ENCODE measurements at places on chromosomes 16 and 17.

DNA sequence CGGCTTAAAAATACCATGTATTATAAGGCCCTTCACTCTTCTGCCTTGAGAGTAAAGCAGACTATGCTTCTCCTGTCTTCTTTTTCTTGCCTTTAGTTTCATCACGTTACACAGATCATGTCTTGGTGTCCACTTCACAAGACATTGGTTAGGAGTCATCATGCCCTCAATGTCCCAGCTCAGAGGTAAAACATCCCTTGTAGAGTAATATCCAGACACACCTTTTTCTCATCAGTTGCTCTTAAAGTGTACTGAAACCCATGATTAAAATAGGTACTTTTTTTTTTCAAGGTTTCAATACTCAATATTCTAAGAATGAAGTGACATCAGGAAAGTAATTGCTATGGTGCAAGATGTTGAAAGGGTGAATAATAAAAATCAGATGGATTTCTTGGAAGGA is 267.8 kb downstream of the PMP22 start:
- no peak for DNase-seq

- no peak for DNase-seq
These were observed 736 bp downstream of the SPATA20 start for GRCh38 chr17:50547736-50548083.

DNA sequence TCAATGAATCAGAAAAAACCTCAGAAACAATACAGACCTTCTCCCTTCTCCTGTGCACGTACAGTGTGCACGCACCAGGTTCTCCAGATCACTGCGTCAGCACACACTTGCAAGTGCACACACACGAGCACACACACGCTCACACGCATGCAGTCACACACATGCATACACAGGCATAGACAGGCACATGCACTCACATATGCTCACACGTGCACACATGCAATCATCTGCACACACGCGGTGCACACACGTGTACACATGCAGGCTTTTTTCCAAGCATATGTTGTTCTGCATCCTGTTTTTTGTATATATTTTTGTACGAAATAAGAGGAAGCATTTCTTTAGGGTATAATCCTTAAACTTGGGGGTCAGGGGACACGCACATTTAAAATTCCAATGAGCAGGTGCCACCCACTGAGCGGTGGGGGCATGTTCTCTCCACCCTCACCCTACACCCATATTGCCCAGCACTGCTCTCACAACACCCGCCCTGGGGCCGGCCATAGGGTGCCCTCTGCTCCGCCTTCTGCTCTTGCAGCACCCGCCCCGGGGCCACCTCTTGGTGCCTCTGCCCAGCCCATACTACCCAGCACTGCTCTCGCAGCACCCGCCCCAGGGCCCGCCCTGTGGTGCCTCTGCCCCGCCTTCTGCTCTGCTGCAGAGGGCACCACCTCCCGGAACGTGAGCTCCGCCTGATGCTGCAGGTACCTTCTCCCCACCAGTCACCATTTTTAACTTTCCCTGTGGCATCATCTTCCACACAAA is 20.9 kb downstream of the KLHDC4 start:
- DNase-seq: no peak

GRCh38 chr17:13827118-13827517 is 225.4 kb upstream of the HS3ST3A1 start:
- DNase-seq: no peak

DNA sequence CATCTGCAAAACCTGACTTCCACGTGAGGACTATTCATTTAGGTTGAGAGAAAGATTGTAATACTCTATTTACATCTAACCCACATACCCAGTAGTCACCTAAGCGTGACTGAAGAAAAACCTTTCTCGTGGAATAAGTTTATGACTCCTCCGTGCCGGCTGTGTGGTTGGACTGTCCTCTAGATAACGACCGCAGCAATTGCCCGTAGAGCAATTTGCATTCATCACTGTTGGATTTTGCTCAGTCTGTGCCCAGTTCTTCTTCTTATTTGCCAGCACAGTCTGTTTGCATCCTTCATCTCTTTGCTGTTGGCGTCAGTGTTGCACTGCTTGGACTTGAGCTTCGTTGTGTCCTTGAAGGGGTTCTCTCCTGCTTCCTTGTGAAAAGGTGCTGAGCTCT is 131.3 kb downstream of the CYB561 start:
- DNase-seq: no peak

- DNase-seq: no peak
These were observed 37.6 kb downstream of the CBFA2T3 start for GRCh38 chr16:88939245-88939971.

GRCh38 chr16:5776876-5777275 is 679.3 kb upstream of the EEF2KMT start:
- no peak for DNase-seq

DNA sequence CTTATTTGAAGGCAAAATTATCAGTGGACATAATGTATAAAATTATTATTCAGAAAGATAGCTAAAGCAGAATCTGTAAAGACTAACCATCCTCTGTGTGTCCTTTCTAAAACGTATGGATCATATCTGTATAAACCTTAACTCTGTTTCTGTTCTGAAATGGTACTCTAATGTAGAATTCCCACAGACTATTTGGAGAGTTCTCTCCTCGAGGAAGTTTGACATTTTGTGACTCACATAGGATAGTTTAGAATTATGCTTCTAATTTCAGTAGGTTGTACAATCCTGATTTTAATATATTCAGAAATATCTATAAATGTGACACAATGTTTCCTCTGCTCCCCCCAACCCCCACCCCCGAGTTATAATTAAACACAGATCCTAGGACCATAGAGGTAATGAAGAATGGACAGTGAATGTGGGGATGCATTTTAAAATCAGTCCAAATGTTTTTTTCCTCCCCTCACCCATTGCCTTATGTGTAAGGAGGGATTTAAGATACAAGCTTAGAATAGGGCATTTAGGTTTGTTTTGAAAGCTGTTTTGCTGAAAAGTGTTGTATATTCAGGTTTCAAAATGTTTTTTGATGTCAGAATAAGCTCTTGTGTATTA is 66.8 kb downstream of the BCAS3 start:
- no peak for DNase-seq

DNA sequence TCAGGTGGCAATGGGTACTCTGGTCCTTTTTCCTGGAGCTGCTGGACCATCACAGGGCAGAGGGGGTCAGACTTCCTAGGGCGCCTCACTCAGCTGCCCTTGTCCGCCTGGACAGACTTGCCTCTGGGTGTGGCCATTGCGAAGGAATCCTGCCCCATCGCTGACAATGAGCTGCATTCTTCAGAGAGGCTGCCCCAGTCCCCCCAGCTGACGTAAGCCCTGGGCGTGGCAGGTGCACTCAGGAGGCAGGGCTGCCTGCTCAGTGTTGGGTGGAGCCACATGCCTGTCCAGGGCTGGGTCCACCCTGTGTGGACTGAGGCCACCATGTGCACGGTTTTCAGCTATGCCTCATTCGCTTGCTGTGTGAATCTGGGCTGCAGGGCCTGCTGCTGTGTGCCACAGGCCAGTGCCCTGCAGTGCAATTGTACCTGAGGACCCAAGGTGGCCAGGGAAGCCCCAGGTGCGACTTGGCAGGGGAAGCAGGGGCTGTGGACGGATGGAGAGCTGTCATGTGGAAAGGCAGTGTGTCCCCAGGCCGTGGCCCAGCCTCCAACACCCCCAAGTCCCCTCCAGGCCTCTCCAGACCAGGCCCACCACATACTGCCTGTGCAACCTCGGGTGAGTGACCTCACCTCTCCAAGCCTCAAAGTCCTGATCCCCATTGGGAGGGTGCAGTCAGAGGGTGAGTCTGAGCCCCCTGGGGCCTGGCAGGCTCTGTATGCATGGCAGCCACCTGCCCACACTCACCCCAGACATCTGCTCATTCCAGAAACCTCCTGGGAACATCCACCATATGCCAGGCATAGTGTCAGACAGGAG is 14.0 kb upstream of the MPRIP start:
- DNase-seq: no peak

DNA sequence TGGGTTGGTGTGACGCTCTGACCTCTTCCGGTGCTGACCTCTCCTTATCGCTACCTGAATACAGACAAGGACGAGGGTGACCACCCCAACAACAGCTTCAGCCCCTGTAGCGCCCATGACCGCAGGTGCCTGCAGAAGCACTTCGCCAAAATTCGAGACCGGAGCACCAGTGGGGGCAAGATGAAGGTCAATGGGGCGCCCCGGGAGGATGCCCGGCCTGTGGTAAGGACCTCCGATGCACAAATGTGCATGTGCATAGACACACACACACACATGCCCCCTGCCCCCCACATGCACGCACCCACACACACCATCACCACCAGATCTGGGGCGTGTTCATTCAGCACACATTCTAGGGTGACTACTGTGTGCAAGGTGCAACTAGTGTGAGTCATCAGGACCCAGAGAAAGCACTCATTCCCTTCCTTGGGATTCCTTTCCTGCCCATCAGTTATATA is 9.7 kb downstream of the IGFBP4 start:
- DNase-seq: no peak

GRCh38 chr17:4607773-4608187 is 23.5 kb downstream of the SMTNL2 start:
- DNase-seq: no peak

GRCh38 chr17:50565402-50566350 is 5.2 kb downstream of the CACNA1G start:
- no peak for DNase-seq

- no peak for DNase-seq
These were observed 64.7 kb downstream of the ADCY9 start for GRCh38 chr16:4051591-4051990.

GRCh38 chr16:81676883-81677737 is 102.0 kb upstream of the PLCG2 start:
- DNase-seq: no peak

GRCh38 chr16:6308176-6308575 is 1024.5 kb upstream of the RBFOX1 start:
- no peak for DNase-seq

- DNase-seq: no peak
These were observed 141.9 kb downstream of the TMEM132E start for GRCh38 chr17:34721326-34721725.

DNA sequence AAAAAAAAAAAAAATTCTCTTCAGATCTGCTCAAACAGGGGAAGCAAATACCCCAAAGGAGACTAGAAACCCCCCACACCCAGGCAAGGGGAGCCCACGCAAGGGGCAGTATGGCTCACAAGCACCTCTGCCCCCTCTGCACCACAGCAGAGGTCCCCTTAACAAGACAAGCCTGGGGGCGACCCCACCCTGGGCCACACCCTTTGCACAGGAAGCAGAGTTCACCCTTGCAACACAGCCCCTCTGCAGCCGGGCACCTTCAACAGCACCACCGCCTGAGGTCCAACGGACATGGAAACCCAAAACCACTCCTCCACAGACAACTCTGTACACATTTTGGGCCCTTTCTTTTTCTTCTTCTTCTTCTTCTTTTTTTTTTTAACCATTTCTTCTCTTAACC is 12.8 kb downstream of the AXIN1 start:
- no peak for DNase-seq

DNA sequence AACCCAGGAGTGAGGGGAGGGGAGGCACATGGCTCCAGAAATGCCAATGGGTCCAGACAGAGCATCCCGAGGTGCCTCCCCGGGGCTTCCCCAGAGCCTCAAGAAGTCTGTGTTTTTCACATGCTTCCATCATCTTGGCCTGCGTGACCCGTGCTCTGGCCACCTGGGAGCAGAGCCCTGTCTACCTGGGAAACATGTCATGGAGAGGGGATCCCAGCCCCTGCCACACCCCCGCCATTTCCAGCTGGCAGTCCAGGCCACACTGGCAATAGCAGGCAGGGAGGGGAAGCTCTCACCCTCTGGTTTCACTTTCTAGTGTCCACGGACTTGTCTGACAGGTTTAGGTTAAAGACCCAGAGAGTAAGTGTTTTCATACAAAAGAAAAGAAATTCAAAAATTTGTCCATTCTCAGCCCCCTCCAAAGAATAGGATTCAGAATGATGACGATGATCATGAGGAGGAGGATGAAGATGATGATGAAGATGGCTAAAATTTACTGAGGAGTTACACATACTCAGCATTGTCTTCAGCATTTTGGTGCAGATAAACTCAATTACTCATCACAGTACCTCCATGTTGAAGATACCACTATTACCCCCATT is 9.0 kb downstream of the SMIM5 start:
- DNase-seq: no peak

- DNase-seq: no peak
These were observed 15.3 kb upstream of the NPTX1 start for GRCh38 chr17:80491478-80492342.

DNA sequence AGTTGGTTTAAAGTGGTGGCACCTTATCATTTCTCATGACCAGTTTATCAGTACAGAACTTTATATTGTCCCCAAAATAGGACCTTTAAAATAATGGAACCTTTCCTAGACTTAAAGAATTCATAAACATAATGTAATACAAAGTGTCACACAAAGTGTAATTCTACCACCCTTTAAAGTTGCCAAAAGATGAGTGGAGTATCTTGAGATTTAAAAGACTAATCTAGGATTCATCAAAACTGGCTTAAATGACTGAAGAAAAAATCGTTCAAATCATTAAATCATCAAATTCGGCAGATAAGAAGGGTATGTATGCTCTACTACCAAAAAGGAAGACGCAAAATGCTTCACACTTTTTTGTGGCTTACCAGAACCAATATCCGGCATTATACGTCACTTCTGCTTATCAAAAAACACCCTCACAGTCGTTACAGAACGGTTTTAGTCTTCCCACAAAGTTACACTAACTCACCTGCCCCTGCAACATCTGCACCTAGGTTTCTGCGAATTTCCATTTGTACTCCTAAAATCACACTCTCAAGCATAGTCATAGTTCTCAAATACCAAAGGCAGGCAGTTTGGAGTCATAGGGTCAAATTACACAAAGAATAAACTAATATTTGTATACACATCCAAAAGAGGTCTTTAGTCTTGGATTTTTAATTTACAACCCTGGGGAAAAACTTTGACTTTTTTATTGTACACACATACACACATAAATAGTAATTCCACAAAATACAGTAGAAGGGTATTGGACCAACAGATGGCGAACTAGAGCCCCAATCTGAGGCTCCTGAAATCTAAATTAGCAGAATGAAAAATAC is 1.4 kb upstream of the KANSL1 start:
- DNase-seq: no peak

DNA sequence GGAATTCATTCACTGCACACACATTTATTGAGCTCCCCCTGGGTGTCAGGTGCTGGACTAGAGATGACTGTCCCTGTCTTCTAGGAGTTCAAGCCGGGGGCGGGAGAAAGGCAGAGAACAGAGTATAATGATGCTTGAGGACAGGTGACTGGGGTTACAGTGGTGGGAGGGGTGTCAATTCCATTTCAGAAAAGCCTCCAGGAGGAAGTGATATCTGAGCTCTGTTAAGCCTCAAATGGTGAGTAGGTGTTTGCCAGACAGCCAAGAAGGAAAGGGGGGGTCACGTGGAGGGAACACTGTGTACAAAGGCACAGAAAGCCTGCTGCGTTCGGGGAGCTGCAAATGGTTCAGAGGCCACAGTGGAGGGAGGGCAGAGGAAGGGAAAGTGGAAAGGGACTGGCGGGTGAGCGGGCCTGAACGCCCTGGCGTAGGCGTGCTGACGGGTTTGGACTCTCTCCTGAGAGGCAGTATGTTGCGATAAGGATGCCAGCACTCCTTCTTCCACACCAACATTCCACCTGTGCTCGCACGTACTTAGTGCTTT is 9.7 kb upstream of the NXPH3 start:
- no peak for DNase-seq

GRCh38 chr17:69959283-69959682 is 115.7 kb upstream of the KCNJ16 start:
- no peak for DNase-seq

- DNase-seq: no peak
These were observed 7.7 kb upstream of the C16orf78 start for GRCh38 chr16:49365711-49366509.

- no peak for DNase-seq
These were observed 188.5 kb upstream of the CDH8 start for GRCh38 chr16:62224646-62225209.
